ENCODE measurements at places on chromosomes 11 and 22.

DNA sequence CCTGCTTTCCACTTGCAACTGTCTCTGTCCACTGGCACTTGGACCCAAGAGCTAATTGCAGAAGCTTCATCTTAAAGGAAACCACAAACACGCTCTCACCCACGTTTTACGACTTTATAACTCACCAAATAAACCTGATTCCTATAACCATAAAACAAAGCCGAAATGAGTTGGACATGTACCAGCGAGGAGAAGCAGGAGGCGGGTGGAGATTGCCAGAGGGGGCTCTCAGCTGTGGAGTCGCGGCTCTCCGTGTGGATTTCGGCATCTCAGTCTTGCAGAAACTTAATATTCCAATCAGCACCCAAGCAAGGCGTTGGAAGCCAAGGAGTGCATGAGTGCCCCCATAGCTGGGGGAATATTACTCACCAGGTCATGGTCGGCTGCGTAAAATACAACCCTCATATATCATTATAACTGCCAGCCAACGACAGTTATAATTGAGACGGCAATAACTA is 483.6 kb downstream of the MN1 start:
- no peak for DNase-seq

DNA sequence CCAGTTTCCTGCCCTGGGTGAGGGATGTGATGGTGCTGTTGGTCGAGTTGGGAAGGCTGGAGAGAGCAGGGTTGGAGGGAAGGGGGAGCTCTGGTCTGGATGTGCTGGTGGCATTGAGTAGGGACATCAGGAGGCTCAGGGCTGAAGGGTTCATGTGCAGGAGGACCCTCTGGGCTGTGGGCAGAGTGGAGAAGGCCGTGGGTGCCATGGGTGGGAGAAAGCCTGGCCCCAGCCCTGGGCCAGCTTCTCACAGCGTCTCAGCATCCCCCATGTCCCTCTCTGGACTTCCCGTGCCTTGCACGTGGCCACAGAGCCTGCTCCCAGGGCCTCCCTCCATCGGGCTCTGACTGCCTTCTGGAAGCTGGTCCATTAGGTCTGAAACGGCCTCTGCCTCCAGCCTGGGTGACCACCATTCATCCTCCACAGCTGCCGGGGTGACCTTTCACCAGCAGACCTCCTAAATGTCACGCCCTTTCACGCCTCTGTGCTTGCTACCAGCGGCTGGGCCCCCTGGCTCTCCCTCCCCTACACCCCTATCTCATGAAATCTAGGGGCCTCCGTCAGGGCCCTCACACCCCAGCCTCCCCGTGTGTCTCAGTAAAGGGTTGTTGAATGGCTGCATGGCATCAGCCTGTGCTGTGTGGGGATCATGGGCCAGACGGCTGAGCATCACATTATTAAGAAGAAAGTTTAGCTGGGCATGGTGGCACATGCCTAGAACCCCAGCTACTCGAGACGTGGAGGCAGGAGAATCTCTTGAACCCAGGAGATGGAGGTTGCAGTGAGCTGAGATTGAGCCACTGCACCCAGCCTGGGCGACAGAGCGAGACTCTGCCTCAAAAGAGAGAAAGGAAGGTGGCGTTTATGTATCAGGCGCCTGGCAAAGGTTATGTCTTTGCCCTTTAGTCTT is 25.5 kb downstream of the MYO7A start:
- DNase-seq: no peak

DNA sequence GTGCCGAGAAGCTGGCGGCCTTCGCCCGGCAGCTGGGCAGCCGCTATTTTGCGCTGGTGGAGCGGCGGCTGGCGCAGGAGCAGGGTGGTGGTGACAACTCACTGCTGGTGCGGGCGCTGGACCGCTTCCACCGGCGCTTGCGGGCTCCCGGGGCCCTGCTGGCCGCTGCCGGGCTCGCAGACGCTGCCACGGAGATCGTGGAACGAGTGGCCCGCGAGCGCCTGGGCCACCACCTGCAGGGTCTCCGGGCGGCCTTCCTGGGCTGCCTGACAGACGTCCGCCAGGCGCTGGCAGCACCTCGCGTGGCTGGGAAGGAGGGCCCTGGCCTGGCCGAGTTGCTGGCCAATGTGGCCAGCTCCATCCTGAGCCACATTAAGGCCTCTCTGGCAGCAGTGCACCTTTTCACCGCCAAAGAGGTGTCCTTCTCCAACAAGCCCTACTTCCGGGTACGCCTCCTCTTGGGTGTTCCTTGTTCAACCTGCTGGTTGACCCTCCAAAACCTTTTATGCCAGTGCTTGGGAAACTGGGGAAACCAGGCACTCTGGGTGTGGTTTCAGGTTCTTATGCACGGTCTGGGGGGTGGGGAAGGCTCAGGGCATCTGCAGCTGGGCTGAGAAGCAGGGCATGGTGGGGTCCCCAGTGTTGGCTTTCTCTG is 3.1 kb upstream of the TM7SF2 start:
- DNase-seq: no peak

GRCh38 chr11:15446929-15447328 is 332.2 kb downstream of the INSC start:
- no peak for DNase-seq

DNA sequence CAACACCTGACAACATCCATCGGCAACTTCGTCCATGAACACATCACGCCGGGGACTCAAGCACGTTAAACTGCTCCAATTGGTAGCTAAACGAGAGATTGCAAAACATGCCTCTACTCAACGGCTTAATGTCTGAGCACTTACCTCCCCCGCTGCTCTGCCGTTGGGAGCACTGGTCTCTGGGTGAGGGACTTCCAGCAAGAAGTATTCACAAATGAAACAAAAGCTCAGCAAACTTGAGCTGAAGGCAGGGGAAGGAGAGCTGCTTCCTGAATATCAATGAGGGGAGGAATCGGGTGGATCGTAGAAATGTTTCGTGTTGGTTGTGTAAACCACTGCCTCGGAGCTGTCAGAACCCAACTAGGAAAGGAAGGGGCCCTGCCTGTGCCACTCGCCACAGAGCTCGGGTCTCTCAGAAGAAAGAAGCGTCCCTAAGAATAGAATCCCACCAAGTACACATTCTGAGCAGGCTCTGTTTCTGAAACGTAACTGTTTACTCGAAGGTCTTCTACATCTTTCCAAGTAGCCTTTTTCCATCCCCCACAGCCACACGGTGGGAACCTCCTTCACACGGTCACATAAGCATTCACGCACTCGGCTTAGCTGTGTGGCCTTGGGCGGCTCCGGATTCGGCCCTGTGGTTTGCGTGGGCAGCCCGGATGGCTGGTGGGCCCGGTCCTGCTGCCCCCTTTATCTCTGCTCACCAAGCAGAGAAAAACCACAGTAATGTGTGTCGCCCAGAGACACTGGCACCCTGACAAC is at the start of gene MLC1:
MLC1 (minus strand) TSS at position 216 of the 762 bp plus-strand sequence. CDS start 524 bp downstream, outside the sequence.
- DNase-seq: no peak

DNA sequence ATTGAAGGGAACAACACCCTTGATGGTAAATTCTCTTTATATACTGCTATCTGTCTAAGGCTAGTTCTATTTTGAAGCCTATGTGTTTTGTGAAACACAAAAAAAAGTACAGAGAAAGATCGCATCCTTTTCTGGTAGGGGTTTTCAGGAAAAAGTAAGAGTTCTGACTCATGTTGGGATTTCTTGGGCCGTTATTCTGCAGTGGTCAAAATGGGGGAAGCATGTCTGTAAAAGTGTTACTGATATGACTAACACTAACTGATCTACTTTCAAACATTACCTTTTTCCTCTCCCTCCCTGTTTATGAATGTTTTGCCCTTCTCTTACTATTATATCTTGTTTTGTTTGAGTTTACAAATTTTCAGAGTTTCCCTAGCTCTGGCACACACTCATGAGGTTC is 53.9 kb downstream of the CTNND1 start:
- DNase-seq: no peak

GRCh38 chr11:33667819-33668467 is 32.7 kb downstream of the C11orf91 start:
- DNase-seq: no peak

GRCh38 chr11:78801161-78801884 is 226.7 kb upstream of the NARS2 start:
- no peak for DNase-seq

DNA sequence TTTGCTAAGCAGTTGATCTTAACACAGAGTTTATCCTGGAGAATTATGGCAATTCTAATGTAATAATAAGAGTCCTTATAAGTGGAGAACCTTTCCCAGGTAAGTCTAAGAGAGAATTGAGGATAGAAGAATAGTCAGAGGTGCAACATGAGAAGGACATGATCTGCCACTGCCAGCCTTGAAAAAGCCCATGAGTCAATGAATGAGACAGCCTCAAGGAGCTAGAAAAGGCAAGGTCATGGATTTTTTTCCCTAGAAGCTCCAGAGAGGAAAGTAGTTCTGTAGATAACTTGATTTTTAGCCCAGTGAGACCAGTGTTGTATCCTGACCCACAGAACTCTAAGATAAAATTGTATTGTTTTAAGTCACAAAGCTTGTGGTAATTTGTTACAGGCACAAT is 16.9 kb downstream of the MS4A6A start:
- DNase-seq: no peak

DNA sequence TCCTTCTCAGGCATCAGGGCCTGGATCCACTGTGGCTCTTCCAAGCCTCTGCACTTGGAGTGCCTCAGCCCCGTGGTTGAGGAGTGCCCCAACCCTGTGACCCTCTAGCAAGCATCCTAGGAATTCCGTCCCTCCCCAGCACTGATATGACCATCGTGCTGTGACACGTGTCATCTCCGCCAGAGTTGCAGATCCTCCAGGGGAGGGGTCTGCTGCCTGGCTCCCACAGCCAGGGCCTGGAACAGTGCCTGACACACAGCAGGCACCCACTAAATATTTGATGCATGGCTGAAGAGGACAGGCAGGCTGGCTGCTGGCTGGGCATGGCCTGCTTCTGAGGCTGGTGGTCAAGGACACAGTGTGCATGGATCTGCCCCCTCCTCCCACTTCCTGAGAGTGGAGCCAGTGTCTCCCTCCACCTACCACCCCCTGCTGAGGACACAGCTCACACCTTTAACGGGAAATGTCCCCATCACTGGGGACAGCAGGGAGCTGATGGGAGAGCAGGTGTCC is 1.7 kb upstream of the CD81 start:
- no peak for DNase-seq

- peak; percentile 59 for DNase-seq
Observed at GRCh38 chr11:13335319-13335718, 57.7 kb downstream of the BMAL1 start.

DNA sequence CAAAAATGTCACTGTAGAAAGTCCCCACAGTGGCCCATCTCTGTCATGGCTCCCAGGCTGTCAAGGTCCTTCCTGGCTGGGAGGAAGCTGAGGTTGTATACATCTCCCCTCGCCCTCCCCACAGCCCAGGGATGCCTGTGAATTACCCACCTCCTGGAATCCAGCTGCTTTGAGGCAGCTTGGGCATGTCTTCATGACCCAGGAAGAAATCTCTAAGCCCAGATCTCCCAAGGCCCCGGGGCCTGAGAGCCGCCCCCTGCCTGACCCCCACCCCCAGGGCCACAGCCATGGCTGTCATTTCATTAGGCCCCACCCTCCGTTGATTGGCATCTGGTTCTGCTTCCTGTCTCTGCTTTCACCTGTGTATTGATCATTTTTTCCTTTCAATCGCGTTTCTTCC is 207.5 kb downstream of the TBC1D22A start:
- DNase-seq: no peak

DNA sequence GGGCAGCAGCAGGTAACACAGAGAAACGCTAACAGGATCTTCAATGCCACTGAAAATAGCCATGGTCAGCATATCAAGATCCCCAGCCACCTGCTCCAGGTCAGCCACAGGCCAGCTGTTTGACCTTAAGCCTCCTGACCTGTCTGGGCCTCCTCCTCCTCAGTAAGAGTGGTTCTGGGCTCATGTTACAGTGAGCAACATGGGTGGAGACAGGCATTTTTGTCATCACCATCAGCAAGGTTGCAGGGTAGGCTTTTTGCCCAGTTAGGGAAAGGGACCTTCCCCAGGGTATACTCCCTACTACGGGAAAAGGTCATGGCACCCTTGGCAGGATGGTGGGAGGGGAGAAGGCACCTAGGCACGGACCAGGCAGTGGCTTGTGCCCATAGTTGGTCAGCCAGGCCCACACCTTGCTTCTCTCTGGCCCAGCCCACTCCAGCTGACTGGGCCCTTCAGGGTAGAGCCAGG is 131.8 kb upstream of the PARVA start:
- no peak for DNase-seq

GRCh38 chr22:23774922-23775436 is 2.3 kb downstream of the MMP11 start:
- no peak for DNase-seq

- DNase-seq: no peak
Observed at GRCh38 chr22:27989758-27990450, 70.8 kb upstream of the PITPNB start.

GRCh38 chr11:66106786-66107599 is 36.9 kb downstream of the PACS1 start:
- no peak for DNase-seq

- DNase-seq: no peak
Observed at GRCh38 chr22:37262346-37262745, 18.3 kb upstream of the RAC2 start.

DNA sequence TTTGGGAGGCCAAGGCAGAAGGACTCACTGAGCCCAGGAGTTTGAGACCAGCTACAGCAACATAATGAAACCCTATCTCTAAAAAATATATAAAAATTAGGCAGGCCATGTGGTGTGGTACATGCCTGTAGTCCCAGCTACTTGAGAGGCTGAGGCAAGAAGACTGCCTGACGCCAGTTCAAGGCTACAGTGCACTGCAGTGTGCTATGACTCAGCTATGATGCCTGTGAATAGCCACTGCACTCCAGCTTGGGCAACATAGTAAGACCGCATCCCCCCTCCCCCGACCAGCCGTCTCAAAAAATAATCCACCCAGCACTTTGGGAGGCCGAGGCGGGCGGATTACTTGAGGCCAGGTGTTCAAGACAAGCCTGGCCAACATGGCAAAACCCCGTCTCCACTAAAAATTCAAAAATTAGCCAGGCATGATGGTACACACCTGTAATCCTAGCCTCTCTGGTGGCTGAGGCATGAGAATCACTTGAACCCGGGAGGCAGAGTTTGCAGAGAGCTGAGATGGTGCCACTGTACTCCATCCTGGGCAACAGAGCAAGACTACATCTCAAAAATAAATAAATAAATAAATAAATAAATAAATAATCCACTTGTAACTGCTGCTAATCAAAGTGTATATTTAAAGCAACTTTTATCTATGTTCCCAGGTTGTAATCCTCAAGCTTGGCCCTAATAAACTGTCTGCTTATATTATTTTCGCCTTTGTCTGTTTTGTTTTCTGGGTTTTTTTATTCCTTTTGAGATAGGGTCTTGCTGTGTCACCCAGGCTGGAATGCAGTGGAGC is 7.8 kb downstream of the HPS5 start:
- no peak for DNase-seq

- no peak for DNase-seq
Observed at GRCh38 chr11:33655842-33656600, 44.6 kb downstream of the C11orf91 start.

GRCh38 chr11:102733232-102733875 is 8.6 kb upstream of the MMP8 start:
- DNase-seq: peak; percentile 19

All from stimulated activated CD4-positive, alpha-beta T cell treated with anti-CD3 and anti-CD28 coated beads, Interleukin-12 subunit alpha, Interleukin-12 subunit beta, amount 100 ng/mL, for 4 hours (primary cell).